Right cardiac atrium (tissue), 5 donors: ENCODE measurements at places on chromosomes 11 and 22. TPM values are rescaled to one million over a fixed set of nuclear protein-coding genes. Genes with fewer than 3 reads are reported as not detected.

Gene PNPLA3
- 0.48 TPM for polyA plus RNA-seq

Gene SLC5A12
- 4.4 TPM for polyA plus RNA-seq

Gene TRIM48
- not detected for polyA plus RNA-seq

Gene CBLIF
- not detected for polyA plus RNA-seq

Gene RASD2
- polyA plus RNA-seq: 2.1 TPM

Gene KIAA1671
- 7.5 TPM for polyA plus RNA-seq

Gene OOSP1
- 0.16 TPM for polyA plus RNA-seq

Gene ZP1
- polyA plus RNA-seq: 0.16 TPM

Gene OR6A2
- polyA plus RNA-seq: not detected
